ENCODE measurements at places on chromosomes 6 and 20. TPM values are rescaled to one million over a fixed set of nuclear protein-coding genes. Genes with fewer than 3 reads are reported as not detected.

Gene RPS18
- total RNA-seq = 3,264 TPM

Gene MYCT1
- total RNA-seq = not detected

Gene GNRH2
- total RNA-seq = 1.9 TPM

Gene FUT9
- total RNA-seq = not detected

Gene MAP7
- total RNA-seq = 0.55 TPM

Gene GPX5
- total RNA-seq = not detected

Gene C6orf47
- 37.5 TPM for total RNA-seq

Gene RBM24
- not detected for total RNA-seq

Gene LAMA4
- not detected for total RNA-seq

Gene SLC17A1
- total RNA-seq = not detected

Gene RAB44
- total RNA-seq = not detected

Gene F13A1
- total RNA-seq = 0.44 TPM

Gene EEF1A1
- total RNA-seq = 15,632 TPM

Gene EPB41L1
- total RNA-seq = 0.17 TPM

Gene AK9
- total RNA-seq = 15.6 TPM

Gene MMP24OS
- total RNA-seq = 76.6 TPM

Gene ANKS1A
- 13.7 TPM for total RNA-seq

Gene TMC2
- total RNA-seq = not detected

Gene MUC22
- total RNA-seq = not detected

Gene IL17F
- total RNA-seq = not detected

Gene TRIM40
- not detected for total RNA-seq

Gene LST1
- 13.6 TPM for total RNA-seq

Gene CCDC170
- total RNA-seq = 0.23 TPM

Gene HLA-DMB
- 7.9 TPM for total RNA-seq

Gene TBX18
- total RNA-seq = not detected

Gene C4B
- total RNA-seq = 5.8 TPM

Gene BPIFB2
- total RNA-seq = not detected

Gene IL20RA
- total RNA-seq = not detected

Gene KCNK5
- 0.79 TPM for total RNA-seq

Gene FAM83C
- not detected for total RNA-seq

Gene SAMD5
- not detected for total RNA-seq

Gene FARS2
- total RNA-seq = 19.2 TPM

Gene SEMG1
- not detected for total RNA-seq

Gene PLN
- not detected for total RNA-seq

Gene ATP6V1G2
- 6.0 TPM for total RNA-seq

Gene GMDS
- total RNA-seq = 13.9 TPM

Gene COL21A1
- not detected for total RNA-seq

Gene ENPP3
- 0.33 TPM for total RNA-seq

Gene SUMO4
- 10.0 TPM for total RNA-seq

Gene KIFC1
- 0.61 TPM for total RNA-seq

Gene SAPCD1
- total RNA-seq = 3.7 TPM

Gene DAAM2
- total RNA-seq = not detected

Gene SOX18
- total RNA-seq = not detected

Gene PTK6
- total RNA-seq = not detected

Gene TCF15
- total RNA-seq = not detected

Gene SOD2
- 128 TPM for total RNA-seq

Gene CRISP3
- total RNA-seq = not detected

Gene SLC24A3
- not detected for total RNA-seq

Gene TENT5A
- total RNA-seq = 6.6 TPM

Gene GSTA3
- total RNA-seq = not detected
